ENCODE measurements at places on chromosomes 2 and 18.

DNA sequence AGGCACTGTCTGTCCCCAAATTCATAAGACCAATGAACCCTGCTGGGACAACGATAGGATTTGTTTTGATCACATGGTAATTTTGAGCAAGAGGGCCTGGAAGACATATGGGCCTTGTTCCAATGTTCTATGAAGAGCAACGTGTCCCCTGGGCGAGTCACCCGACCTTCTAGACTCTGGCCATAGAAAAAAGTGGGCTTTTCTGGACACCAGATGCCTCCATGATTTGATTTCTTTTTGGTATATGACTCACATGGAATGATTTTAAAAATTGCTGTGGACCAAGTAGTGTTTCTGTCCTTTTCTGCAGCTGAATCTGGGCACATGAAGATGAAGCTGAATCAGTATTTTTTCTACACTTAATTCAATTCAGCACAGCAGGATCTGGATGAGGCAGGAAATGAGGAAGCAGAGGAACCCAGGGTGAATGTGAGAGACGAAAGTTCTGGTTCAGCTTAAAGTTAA is 104.9 kb downstream of the CDC42EP3 start:
- DNase-seq, result no peak

DNA sequence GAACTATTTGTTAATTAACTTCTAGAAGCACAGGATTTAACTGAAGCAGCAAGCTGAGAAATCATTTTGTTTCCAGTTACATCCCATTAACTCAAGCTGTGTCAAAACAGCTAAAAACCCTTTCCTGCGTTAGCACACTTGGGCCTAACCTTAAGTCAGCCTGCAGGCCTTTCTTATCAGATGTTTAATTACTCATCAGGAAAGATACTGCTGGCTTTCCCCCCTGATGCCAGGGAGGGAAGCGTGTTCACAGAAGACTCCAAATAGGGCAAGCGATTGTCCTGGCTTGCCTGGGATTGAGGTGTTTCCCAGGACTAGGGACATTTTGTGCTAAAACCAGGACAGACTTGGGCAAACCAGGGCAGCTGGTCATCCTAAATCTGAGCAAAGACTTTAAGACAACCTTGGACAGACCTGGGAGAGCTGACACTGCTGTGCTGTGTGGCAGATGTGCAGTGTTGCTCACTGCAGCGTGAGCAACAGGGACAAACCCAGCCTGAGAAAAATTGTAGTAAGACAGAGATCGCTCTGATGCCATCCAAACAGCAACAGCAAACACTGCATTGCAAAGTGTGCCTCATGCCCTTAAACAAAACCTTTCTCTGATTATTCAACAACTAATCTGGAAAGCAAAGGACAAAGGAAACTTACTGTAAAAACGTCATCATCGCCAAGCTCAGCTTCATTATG is 100.9 kb downstream of the SPRED2 start:
- no peak for DNase-seq

- peak; percentile 13 for DNase-seq
These were observed 419 bp downstream of the EPHA4 start for GRCh38 chr2:221571551-221572218.

GRCh38 chr2:183812091-183812490 is 687.8 kb downstream of the NUP35 start:
- DNase-seq, result no peak

DNA sequence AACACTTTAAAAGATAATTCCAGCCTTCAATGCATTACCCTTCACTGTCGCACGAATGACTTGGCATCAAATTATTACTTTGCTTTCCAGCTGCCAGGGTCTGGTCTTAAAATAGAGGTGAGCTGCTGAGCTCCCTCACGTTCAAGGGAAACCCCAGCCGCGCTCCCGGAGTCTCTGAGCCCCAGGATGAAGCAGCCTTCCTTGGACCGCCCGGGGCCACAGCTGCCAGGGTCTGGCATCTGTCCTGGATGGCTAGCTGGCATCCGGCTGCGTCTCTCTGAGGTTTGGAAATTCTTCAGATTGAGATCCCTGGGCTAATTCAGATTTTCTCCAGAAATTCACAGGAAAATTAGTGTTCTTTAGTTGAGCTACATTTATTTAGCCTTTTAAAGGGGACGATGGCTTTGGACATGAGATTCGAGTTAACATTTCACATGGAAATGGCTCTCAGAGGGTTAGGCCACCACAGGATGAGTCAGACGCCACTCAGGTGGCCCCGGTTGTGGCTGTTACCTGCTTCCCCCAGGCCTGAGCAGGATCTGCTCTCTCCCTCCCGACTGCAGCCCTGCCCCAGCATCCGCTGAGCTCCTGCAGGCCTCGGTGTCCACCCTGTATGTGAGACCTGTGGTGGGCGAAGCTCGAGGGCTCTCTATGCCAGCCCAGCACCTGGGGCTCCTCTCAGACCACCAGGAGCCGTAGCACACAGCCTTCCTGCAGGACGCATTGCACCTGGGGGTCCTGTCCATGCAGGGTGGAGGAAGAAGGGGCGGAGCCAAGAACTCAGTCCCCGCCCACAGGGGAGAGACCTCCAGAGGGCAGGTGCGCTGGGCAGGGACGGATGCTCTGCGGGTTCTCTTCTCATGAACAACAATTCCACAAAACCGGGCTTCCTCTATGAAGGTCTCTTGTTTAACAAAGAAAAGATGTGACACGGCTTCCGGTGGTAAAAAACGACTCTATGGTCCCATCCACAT is 255.5 kb downstream of the TWIST2 start:
- DNase-seq, result no peak

DNA sequence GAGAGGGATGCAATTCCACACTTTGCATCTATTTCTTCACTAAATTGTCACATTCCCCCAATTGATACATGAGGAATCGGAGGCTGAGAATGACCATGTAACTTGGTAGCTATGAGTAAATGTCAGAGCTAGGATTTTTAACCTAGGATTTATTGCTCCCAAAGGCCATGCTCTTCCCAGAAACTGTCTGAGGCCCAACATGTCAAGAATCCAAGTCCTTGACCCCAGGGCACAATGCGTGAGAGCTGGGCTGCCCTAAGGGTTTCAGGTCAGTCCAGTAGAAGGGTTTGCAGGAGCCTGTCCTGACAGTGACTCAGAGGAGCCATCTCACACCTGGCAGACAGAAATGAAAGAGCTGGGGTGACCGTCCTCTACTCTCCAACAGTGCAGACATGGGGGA is 30.3 kb downstream of the LRRC30 start:
- no peak for DNase-seq

GRCh38 chr2:240437861-240438809 is 2.7 kb downstream of the GPC1 start:
- DNase-seq, result peak; percentile 77

- no peak for DNase-seq
These were observed 67.2 kb downstream of the REV1 start for GRCh38 chr2:99422599-99422998.

GRCh38 chr18:2306606-2307005 is 264.7 kb downstream of the METTL4 start:
- DNase-seq, result no peak

- no peak for DNase-seq
These were observed 317.8 kb upstream of the ZNF521 start for GRCh38 chr18:25669741-25670140.

GRCh38 chr2:182503886-182504285 is 77.0 kb upstream of the PDE1A start:
- no peak for DNase-seq

Data from posterior cingulate gyrus (tissue), 11 donors.